Cortex of kidney (tissue), 1 donor: ENCODE measurements at places on chromosomes 1 and 21.

GRCh38 chr1:208461680-208462079, 217.5 kb upstream of the PLXNA2 start:
- no peak for DNase-seq

GRCh38 chr1:114154963-114155322, 1.3 kb upstream of the SYT6 start:
- no peak for DNase-seq

DNA sequence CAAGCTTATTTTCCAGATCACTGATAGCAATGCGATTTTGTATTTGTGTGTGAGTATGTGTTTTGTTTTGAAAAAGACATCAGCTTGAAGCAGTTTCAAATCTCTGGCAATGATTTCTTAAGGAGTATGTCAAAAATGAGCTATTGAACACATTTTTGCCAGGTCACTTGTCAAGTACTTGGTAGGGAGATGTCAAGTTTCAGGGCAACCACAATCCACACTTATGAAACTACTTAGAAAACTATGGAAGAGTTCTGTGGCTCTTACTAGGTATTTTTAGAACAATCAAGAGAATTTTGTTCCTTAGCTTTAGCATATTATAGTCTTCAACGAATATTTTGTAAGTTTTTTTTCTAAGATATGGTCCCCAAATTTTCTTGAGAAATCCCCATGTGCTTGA, 318.8 kb upstream of the ZRANB2 start:
- DNase-seq, result no peak

DNA sequence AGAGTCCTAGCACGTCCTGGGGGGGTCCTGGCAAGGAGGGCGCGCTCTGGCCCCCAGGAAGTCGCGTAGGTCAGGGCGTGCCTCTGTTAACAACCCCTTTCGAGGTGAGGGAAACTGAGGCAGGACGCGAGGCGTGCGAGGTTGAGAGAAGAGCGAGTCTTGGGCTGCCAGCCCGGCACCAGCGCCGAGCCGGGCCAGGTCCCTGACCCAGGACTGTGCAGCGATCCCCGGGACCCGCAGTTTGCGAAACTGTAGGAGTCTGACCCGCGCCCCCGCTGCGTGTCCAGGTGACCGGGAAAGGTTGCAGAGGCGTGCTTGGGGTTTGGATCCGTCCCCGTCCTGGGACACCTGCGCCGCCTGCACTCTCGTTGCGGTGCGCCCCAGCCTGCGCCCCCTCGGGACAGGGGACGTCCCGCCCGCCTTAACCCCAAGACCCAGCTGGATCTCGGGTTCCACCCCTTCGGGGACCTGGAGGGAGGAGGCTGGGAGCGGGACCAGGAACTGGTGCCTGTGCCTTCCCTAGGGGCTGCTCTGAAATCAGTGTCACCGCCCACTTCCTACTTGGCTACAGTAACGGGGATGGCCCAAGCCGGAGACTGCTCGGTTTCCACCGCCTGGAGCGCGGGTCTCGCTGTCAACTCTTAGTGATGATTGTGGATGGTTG, 493 bp downstream of the DISC1 start:
- DNase-seq, result no peak

GRCh38 chr1:157201767-157202166, 63.6 kb upstream of the ETV3 start:
- DNase-seq, result no peak

DNA sequence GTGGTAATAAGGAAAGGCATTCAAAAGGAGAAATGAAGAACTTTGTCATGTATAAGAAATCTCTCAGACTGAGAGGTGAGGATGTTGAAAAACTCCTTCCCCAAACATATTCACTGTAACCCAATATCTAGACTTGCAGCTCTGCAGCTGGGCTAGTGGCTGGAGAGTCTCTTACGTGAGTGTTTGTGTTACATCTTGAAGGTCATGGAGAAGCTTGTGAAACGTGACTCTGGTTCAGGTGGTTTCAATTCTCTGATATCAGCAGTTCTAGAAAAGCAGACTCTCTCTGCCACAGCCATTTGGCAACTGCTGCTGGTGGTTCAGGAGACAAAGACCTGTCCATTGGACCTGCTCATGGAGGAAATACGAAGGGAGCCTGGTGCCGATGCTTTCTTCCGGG, 55.0 kb upstream of the EPHA8 start:
- DNase-seq, result no peak

GRCh38 chr21:33433425-33434114, 30.4 kb downstream of the IFNGR2 start:
- no peak for DNase-seq

GRCh38 chr1:110033421-110033820, 1.0 kb upstream of the STRIP1 start:
- no peak for DNase-seq

DNA sequence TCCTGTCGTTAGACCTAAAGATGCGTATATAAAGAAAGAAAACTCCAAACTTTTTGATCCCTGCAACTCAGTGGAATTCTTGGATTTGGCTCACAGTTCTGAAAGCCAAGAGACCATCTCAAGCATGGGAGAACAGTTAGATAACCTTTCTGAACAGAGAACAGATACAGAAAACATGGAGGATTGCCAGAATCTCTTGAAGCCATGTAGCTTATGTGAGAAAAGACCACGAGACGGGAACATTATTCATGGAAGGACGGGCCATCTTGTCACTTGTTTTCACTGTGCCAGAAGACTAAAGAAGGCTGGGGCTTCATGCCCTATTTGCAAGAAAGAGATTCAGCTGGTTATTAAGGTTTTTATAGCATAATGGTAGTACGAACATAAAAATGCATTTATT, 33.1 kb downstream of the MDM4 start:
- DNase-seq, result no peak

- no peak for DNase-seq
Observed at GRCh38 chr1:245984390-245985155, 522.5 kb downstream of the SMYD3 start.

GRCh38 chr1:52156460-52156859, 14.6 kb downstream of the ZFYVE9 start:
- DNase-seq, result no peak

DNA sequence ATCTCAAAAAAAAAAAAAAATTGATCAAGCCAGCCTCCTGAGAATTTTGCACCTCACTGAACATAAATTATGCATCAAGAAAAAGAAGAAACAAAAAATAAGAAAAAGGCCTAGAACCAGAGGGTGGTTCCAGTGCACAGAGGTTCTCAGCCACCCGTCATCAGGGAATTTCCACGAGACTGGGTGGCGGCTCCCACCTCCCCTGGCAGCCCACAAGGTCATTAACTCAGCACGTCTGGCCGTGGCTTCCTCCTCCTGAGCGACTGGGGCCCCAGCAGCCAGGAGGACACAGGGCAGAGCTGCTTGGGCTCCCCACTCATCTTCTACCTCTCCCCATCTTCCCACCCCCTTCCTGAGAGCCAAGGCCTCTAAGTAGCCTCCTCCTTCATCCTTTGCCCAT, 15.7 kb upstream of the TMEM51 start:
- DNase-seq, result no peak

- DNase-seq, result no peak
Observed at GRCh38 chr1:43009274-43009673, 50.6 kb upstream of the SLC2A1 start.

GRCh38 chr1:220224611-220225124, 47.6 kb downstream of the RAB3GAP2 start:
- no peak for DNase-seq

DNA sequence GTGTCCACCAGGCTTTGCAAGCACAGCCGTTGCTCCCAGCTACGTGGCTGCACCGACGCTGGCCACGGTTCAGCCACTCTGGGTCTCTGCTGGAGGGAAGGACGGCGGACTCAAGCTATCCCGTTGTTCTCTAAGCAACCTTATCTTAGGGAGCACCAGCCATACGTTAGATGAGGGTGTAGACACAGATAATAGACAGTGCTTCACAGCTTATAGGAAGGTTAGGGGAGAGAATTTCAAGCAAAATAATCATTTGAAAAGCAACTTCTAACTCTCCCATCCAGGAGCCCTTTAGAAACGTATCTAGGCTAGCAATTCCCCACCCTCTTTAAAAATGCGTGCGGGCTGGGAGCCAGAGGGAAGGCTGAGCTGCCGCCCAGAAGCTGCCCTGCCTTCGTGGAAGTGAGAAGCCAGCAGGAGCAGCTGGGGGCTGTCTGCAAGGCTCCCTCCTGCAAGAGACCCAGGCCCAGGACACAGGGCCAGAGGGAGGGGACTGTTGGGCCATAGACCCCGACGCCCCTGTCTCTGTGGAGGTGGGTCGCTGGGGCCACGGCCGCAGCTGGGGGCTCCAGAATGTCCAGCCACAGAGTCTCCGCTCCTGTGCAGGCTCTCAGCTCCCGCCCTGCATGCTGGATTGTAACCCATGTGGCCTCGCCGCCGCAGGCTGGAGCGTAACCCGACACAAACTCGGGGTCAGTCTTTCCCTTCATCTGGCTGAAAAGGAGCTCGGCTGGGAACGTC, 31.2 kb upstream of the COL6A2 start:
- no peak for DNase-seq

GRCh38 chr1:226034482-226034881, 28.0 kb upstream of the H3-3A start:
- no peak for DNase-seq

GRCh38 chr1:212074856-212075255, 39.3 kb downstream of the DTL start:
- DNase-seq, result no peak

DNA sequence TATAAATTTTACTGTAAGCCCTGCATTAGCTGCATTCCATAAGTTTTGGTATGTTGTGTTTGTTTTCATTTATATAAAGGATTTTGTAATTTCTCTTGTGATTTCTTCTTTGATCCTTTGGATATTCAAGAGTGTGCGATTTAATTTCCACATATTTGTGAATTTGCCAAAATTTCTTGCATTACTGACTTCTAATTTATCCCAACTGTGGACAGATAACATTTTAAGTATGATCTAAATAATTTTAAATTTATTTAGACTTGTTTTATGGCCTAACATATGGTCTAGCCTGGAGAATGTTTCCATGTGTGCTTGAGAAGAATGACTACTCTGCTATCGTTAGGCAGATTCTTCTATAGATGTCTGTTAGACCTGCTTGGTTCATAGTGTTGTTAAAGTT, 23.2 kb downstream of the RPE65 start:
- DNase-seq, result no peak

- DNase-seq, result no peak
Observed at GRCh38 chr1:227901906-227902640, 45.7 kb downstream of the WNT9A start.
